ENCODE measurements at places on chromosomes 1 and 21.

GRCh38 chr1:41151846-41152245, 90.3 kb downstream of the SCMH1 start:
- no peak for DNase-seq

GRCh38 chr1:228410015-228410414, 3.4 kb upstream of the TRIM11 start:
- DNase-seq = no peak

DNA sequence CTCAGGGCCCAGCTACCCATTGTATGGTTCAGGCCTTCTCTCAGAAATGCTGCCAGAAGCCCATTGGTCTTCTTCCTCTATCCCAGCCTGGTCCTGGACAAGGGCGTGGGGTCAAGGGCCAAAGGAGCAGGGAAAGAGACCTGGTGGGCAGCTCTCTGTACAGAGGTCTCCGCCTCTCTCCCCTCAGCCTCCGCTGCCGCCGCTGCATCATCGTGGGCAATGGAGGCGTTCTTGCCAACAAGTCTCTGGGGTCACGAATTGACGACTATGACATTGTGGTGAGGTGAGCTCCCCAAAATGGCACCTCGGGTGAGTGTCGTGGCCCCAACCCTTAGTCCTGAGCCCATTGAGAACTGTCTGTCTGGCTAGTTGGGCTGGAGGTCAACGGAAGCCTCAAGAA, 34.6 kb upstream of the ARTN start:
- no peak for DNase-seq

DNA sequence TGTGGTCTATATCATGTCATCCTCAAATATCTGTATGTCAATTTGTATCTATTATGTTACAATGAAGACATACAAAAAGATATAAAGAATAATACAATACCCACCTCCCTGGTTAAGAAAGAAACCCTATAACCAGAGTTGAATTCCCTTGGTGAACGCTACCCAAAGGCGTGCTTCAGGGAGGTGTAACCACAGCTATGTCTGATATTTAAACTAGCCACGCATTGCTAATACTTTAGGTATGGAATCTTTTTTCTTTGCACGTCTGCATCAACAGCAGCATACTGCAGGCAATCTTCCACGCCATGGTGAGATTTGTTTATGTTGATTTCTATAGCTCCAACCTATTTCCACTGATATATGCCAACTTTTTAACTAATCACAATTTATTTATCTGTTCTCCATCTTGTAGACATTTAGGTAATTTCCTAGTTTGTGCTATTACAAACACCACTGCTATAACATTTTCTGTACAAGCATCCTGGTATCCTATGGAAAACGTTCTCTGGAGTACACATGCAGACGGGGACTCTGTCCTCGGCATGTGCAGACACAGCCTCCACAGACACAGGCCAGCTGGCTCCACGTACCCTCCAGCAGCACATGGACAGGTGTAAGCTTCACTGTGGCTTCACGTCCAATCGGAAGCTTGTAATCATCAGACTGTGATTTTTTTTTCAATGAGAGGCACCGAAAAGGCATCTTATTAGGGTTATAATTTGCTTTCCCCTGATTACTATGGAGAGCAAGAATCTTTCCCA, 58.5 kb downstream of the HSF2BP start:
- DNase-seq = peak; percentile 68

- DNase-seq = no peak
These were observed 184.6 kb downstream of the PCP4 start for GRCh38 chr21:40051801-40052200.

GRCh38 chr1:166573199-166573598, 266.1 kb upstream of the POGK start:
- no peak for DNase-seq

GRCh38 chr1:169651035-169651434, 21.1 kb upstream of the SELP start:
- DNase-seq = no peak

- no peak for DNase-seq
These were observed 80.8 kb upstream of the SLC2A1 start for GRCh38 chr1:43039228-43040055.

DNA sequence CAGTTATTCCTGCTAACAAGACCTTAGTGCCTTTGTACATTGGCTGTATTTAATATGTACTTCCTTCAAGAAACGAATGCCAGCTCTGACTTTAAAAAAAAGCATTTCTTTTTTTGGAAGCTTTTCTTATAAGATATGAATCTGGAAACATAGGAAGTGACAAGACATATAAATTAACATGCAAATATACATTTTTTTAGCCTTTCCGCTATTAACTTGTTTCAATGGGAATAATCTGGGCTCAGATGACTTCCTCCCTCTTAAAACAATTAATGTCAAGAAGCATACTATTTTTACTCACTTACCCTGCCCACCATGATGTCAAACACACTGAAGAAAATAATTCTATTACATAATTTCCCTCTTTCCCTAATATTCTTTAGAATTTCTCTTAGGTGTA, 1.4 kb downstream of the DENND1B start:
- no peak for DNase-seq

GRCh38 chr1:238953448-238954010, 432.8 kb upstream of the CHRM3 start:
- DNase-seq = no peak

GRCh38 chr1:150194381-150195031, 41.4 kb downstream of the ANP32E start:
- DNase-seq = no peak

GRCh38 chr1:97139512-97139911, 417.9 kb downstream of the PTBP2 start:
- DNase-seq = no peak

DNA sequence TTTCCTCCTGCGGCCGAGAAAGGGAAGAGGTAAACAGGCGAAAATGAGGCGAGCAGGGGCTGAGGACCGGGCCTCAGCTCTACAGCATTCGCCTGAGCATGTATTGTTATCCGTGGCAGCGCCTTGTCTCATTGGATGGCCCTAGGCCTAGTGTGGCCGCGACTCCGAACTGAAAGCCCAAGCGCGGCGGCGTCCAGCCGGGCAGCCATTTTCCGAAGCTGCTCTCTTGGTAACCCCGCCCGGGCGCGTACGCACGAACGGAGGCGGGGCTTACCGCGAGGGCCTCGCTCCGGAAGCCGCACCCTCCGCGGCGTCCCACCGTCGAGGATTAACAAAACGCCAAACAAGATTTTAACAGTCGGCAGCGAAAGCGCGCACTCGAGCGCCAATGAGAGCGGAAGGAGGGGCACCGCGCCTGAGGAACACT, 797 bp upstream of the USP1 start:
- no peak for DNase-seq

DNA sequence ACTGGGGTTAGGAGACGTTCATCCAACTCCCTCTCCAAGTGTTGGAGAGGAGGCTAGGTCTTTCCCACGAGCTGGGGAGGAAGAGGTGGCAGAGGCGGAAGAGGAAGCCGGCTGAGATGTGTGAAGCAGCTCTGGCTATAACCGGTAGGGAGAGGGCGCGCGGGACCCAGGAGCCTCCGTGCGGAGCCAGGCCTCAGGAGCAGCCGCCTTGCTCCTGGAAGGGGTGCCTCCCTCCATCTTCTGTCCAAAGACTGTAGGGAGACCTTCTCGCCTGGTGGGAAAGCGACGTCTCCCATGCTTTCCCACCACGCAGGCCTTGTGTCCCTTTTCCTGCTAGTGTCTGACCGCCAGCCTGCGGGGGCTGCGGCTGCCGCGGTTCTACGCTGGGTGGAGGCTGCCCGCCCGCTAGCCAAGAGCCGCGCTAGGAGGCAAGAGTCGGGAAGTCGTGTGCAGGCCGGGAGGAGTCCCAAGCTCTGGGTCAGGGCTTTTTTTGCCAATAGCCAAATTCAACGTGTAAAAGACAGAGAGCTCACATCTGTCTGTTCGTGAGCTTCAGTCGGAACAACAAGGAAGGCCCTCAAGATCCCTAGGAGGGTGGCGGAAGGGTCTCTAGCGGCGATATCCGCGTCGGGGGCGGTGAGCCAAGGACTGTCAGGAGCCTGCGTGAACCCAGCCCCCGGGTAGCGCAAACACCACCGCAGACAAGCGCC, 8.4 kb upstream of the NBPF11 start:
- DNase-seq = no peak

DNA sequence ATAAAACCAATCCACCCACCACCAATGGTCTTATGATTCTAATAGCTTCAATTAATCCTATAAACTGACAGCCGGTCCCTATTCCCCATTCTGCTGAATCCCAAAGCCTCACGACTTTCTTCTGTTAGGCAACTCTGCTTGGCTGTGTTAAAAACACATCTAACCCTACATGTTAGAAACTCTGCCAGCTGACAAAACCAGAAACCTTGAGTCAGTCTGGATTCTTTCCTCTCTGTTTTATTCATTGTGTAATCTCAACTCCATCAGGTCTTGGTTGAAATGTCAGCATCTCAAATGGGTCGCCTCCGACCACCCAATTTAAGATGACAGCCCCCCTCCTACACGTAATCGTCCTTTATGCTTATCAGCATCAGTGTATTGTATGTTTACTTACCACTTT, 312.1 kb downstream of the DISC1 start:
- no peak for DNase-seq

DNA sequence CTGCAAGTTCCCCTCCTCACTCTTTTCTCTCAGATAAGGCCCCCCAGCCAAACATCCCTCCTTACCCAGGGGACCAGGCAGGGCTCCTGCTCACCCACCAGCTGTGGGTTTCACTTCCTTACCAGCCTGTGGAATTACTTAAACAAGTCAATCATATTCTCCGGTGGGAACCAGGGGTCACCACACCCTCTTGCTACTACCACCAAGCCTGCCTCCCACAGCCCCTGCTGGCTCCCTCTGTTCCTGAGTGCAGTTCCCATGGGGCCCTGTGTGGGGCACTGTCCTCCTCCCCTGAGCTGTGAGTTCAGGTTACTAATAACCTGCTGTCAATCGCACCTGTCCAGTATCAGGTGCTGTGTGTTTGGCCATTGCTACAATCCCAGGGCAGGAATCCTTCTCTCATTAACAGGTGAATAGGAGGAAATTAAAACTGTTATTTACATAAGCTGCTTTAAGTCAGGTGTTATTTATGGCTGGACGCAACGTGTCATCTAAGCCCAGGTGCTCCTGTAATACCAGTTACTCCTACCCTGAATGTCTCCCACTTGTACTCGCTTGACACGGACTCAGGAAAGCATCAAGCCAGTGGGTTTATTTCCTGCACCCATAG, 53.1 kb upstream of the LBR start:
- no peak for DNase-seq

- DNase-seq = no peak
These were observed 21.0 kb downstream of the CD2 start for GRCh38 chr1:116775116-116775752.

GRCh38 chr1:14668538-14668937, 70.1 kb downstream of the KAZN start:
- DNase-seq = no peak

DNA sequence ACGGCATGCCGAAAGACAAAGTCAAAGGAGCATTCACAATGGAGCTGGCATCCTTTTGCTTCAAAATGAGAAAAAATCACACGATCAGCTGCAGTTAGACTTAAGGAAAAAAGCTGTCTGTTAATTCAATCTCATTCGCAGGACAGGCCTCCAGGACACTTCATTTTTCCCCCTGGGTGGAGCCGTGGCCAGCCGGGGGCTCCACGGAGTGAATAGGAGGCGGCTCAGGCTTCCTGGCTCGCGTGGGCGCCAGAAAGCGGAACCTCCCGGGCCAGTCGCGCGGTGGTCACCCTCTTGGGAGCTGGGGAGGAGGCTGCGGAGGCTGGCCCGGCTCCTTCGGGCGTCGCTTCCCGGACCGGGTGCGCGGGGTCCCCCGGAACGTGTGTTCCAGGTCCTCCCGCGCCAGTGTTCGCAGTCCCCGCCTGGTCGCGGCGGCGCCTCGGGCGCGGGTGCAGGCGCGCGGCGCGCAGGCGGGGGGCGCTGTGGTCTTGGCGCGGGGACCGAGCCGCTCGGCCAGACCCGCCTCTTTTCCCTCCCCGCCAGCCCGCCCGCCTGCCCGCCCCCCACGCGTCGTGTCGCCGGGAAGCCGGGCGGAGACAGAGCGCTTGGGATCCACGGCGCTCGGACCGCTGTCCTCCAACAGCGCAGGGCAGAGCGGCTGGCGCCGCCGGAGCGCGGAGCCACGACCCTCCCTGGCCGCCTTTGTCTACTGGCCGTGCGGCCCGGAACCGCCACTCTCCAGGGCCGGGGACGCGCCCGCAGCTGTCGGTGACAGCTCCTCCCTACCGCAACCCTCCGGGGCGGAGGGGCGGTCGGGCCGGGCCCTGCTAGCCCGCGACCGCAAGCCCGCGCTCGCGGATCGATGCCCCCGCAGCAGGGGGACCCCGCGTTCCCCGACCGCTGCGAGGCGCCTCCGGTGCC, at the start of gene RHOU:
Gene RHOU, plus strand, starts transcription at position 599 of the 921 bp plus-strand sequence. Its CDS starts 264 bp downstream, at position 863.
- DNase-seq = no peak

DNA sequence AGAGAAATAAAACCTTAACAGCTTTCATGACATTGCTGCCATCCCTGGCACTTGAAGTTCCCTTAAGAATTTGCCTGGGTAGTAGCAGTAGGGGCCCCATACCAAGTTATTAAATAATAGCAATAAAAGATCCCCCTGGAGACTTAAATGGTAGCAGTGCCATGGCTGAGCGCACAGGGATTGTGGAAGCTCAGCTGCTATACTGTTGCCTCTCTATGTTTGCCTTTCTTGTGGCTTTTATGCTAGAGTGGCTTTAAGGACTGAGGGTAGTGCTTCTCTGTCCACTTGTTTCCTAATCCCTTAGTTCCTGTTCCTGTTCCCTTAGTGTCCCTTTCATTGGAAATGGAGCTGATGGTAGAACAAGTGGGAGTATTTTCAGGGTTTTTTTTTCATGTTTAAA, 42.1 kb downstream of the NCF2 start:
- DNase-seq = no peak

DNA sequence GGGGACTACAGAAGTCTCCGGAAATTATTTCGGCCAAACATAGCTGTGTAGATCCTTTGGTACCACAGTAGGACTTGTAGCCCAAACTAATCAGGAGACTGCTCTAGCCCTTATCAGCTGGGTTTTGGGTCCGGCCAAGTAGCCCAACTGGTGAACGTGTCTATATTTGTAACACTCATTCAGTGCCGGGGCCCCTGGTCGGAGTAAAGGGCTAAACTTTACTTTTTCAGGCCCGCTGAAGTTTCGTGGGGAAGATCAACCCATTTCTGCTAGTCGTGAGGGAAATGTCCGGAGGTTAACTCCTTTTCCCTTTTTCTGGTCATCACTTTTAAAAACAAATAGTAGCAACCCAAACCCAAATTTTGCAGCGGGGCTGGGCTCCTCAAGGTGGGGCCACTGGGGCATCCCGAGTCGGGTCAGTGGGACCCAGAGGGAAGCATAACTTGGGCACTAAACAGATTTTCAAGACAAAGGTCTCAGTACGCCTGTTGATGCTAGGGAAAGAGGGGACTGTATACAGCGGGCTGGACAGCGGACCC, 1.7 kb downstream of the LHX9 start:
- no peak for DNase-seq

DNA sequence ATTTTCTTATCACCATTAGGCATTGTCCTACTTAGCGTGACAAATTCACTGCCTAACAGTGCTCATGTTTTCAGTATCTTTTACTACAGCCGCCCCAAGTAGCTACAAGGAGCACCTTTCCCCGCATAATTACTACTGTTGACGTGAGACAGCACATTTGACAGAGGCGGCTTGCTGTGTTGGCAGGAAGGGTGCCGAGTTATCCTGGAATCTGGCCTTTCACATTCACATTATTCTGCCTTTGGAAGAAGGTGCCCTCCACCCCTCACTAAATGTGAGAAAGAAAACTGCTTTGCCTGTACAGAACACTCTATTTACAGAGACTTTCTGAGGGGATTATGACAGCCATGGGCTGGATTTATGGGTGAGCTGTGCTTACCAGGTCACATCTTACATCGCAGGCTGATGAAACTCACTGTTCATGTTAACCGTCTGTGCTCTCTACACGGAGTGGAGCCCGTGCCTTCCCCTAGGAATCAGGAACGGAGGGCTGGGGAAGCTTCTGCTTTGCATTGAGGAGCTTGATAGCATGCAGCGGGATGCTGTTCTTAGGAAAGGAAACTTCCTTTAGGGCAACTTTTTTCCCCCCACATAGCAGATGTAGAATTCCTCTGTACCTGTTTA, 148.0 kb upstream of the ZRANB2 start:
- no peak for DNase-seq
